ENCODE measurements at places on chromosomes 12 and 14.

DNA sequence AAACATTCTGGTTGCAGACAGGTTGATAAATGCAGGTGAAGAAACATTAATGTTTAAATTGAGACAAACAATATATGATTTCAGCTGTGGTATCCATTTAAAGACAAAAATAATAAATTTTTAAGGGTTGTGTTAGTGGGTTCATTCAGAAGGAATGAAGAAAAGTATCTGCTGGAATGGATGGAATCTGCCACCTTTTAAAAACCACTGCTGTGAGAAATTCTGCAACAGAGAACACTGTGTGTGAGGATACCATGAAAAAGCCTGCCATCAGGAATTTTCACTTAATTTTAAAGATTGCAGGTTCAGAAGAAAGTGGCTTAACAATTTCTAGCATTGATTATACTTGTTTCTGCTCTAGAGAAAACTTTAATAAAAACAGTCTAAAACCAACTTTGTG, 184.6 kb upstream of the SOX5 start:
- DNase-seq, result no peak

DNA sequence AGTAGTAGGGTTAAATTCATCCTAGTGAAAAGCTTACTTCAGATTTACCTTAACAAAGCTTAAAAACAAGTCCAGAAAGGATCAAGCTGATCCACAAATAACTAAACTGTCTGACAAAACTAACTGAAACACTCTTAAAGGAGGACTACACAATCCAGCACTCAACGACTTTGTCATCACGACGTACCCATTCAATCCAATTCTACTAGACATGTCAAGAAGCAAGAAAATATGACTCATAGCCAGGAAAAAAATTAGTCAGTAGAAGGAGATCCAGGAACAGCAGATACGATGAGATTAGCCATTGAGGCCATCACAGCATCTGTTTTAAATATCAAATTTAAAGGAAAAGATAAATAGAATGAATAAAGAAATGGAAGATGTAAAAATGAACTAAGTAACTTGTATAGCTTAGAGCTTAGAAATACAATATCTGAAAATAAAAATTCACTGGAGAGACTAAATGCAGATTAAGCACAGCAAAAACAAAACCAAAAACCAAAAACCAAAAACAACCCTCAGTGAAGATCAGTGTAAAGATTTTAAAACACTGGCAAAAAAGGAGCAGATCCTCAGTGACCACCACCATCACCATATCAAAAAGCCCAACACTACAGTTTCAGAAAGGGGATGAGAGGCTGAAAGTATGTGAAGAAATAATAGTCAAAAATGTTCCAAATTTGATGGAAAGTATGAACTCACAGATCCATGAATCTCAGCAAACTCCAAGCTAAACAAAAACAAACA, 95.0 kb upstream of the CCND2 start:
- no peak for DNase-seq

GRCh38 chr12:85424581-85425348, 144.7 kb downstream of the ALX1 start:
- DNase-seq, result peak; percentile 67

- DNase-seq, result no peak
Measured at GRCh38 chr12:48943221-48943620, 14.1 kb downstream of the ARF3 start.

DNA sequence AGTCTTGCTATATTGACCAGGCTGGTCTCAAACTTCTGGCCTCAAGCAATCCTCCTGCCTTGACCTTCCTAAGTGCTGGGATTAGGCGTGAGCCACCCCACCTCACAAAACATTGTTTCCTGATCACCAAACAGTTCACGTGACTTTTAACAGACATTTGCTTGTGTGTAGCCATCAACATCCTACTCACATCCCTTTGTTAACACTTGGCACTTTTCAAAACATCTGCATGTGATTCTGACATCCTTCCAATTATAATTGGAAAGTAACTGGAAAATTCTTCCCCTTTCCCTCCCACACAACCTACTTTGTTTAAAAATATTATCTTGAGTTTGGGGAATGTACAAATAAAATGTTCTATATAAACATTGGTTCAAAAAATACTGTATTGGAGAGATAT, 317.9 kb downstream of the PCNX1 start:
- no peak for DNase-seq

GRCh38 chr14:74859757-74860552, 16.0 kb downstream of the PROX2 start:
- no peak for DNase-seq

DNA sequence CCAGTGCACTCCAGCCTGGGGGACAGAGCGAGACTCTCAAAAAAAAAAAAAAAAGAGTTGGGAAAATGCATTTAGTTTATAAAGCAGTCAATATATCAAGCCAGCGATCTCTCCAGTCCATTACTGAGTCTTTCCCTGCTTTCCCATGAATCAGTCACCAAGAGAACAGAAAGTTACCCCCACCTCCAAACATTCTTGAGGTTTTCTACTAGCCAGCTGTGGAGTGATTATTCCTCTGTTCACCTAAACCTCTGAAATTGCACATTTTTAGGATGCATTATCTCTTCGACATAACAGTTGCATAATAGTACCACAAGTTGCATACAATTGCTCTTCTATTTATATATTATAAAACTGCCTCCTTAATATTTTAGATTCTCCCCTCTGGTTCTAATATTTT, 134.8 kb upstream of the DIO3 start:
- no peak for DNase-seq

DNA sequence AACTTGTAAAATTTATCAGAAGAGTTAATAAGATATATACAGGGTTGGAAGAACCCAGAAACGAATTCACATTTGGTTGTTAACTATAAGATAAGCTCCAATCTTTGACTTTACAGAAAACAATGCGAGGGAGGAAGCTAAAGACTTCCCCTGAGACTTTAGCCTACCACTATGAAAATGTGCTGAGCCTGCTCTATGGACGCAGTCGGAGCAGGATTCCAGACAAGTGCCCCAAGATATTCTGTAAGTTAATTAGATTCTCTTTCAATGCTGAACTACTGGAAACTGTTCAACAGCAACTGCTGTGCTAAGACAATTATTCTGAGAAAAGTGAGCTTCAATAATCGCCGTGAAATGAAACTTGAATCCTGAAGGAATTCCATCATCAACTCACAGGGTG, 8.3 kb upstream of the LRRC10 start:
- DNase-seq, result no peak

DNA sequence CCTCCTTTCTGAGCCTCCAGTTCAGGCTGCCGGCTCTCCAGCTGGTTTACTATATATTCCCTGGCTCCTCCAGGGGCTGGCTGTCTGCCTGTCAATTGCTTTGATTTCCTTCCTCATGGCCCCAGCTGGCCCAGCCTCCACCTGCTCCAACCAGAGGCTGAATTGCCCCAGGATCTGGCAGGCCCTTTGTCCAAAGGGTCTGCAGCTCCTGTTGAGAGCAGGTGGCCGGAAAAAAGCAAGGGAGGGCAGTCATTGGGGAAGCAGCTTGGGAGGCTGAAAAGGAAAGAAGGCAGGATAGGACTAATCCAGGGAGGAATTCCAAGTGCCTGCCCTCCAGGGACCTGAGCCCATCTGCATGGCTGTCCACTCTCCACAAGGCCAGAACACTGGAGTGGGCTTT, 25.3 kb downstream of the PAH start:
- peak; percentile 5 for DNase-seq

- DNase-seq, result no peak
Measured at GRCh38 chr12:57094208-57095160, 5.6 kb downstream of the NAB2 start.

GRCh38 chr12:3803865-3804472, 51.1 kb upstream of the CRACR2A start:
- DNase-seq, result peak; percentile 24

DNA sequence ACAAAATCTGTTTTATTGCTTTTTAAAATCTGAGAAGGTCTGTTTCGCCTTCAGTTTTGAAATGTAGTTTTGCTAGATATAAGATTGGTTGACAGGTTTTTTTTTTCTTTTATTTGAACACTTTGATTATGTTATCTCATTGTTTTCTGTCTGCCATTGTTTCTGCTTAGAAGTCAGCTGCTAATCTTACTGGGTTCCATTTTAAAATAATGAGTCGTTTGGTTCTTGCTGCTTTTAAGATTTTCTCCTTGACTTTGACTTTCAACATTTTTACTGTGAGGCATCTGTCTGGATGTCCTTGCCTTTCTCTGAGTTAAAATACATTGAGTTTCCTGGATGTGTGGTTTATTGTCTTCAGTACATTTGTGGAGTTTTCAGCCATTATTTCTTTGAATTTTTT, 56.7 kb downstream of the ADIPOR2 start:
- no peak for DNase-seq

DNA sequence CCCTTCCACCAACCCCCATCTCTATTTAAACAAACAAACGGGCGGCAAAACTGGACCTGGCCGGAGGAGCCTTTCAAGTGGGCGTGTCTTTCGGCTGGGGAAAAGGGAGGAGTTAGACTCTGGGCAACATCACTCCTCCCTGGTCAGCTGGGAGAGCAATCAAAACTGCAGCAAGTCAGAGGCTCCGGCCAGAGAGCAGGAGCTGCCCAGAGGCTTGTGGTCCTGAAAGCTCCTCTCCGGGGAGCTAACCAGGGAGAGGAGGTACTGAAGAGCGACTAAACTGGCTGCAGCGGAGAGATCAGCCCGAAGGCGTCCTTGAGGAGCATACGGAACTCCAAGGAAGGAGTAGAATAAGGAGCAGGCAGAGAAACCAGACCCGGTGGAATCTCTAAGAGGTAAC, at the start of gene NEUROD4:
TSS of gene NEUROD4 (plus strand) at position 191 of the 400 bp plus-strand sequence. CDS start 6,466 bp downstream, outside the sequence.
- peak; percentile 39 for DNase-seq

DNA sequence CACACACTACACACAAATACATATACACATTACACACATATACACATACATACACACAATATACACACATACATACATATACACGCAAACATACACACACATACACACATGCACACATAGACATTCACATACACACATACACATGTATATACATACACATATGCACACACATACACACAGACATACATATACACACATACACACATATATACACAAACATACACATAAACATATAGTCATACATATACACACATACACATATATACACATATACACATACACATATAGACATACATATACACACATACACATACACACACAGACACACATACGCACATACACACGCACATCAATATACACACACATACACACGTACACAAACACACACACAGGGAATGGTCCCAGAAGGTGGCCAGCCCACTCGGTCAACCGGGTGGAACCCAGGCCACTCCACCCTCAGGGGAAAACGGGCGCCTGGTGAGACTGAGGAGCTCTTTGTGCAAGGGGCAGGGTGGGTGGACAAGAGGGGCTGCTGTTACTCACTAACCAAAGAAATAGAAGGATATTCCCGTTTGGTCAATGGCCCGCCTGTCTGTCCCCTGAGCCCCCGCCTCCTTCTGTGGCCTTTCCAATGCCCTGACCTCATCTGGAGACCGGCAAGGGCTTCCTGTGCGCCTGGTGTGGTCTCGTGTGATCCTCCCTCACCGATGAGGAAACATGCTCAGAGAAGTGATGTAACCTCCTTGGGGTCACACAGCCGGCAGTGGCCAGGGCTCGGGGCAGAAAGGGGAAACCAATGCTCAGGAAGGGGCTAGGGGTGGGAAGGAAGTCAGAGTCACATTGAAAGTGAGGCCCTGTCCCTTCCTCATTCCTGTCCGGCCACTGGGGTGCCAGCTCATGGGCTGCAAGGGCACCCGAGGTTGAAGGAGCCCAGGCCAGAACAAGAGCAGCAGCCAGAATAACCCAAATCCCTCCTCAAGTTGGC, 5.3 kb downstream of the TRPV4 start:
- DNase-seq, result peak; percentile 66

- DNase-seq, result peak; percentile 93
Measured at GRCh38 chr14:65042731-65043372, 56.2 kb downstream of the FNTB start.

DNA sequence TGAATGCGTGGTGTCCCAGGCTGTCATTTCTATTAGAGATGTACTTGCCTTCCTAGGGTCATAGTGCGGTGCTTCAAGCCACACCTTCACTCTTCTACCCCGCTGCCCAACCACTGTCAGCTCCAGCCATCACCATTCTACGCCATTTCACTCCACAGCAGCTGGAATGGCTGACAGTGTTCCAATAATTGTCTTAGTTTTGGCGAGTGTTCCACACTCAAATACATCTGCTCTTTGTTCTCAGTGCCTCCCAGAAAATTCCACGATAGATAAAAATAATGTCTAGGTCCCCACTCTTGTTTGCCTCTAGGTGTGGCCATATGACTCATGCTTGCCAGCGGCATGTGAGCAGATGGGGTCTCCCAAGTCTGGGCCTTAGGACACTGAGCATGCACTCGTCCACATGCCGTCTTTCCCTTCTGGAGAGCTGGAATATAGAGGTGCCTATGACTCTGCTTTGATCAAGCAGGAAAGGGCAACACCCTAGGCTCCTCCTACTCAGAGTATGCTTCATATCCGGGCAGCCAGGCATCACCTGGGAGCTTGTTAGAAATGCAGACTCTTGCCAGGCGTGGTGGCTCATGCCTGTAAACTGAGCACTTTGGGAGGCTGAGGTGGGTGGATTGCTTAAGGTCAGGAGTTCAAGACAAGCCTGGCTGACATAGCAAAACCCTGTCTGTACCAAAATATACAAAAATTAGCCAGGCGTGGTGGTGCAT, 163.0 kb downstream of the BRMS1L start:
- no peak for DNase-seq

DNA sequence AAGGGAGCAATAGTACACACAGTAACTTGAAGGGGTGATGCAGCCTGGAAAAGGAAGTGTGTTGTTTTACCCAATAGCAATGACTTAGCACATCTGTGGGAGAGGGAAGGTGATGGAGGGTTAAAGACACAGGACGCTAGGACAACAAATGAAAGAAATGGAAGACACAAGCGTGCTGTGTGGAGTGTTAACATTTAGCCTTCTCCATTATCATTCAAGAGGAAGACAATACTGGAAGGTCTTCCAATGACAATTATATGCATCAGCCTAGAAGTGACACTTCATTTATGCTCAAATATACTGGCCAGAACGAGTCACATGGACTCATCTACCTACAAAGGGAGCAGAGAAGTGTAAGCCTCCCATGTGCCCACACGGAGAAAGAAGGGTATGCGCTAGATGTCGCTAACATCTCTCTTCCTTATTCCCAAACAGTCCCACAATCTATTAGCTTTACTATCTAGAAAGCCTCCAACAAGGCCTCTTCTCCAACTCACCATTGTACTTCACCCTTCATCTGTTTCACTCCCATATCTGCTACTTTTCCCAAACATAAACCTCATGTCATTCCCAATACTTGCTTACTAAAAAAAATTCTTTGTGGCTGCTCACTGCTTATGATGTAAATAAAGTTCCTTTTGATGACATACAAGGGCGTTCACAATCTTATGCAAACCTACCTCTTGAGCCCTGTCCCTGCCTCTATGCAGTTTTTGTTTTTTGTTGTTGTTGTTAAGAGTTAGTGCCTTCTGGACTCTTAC, 20.3 kb downstream of the PPM1H start:
- no peak for DNase-seq

DNA sequence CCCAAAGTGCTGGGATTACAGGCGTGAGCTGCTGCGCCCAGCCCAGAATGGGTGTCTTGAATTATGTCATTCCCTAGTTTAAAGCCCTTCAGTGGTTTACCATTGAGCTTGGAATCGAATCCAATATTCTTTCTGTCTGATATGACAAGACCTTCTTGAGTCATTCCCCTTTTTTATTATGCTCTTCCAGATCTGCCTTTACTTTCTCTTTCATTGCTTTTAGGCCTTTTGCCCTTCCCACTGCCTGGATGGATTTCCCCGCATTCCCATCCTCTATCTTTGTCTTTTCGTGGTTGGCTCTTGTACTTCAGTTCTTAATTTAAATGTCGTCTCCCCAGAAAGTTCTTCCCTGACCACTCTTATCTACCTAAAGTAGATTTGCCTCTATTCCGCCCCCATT, 1.6 kb downstream of the TRAFD1 start:
- DNase-seq, result no peak

All from Kasumi-1 (cell line).